Cortex of kidney (tissue), 1 donor: ENCODE measurements at places on chromosomes 7 and 10.

GRCh38 chr10:74988054-74988775 lies 123.2 kb upstream of the SAMD8 start:
- no peak for DNase-seq

DNA sequence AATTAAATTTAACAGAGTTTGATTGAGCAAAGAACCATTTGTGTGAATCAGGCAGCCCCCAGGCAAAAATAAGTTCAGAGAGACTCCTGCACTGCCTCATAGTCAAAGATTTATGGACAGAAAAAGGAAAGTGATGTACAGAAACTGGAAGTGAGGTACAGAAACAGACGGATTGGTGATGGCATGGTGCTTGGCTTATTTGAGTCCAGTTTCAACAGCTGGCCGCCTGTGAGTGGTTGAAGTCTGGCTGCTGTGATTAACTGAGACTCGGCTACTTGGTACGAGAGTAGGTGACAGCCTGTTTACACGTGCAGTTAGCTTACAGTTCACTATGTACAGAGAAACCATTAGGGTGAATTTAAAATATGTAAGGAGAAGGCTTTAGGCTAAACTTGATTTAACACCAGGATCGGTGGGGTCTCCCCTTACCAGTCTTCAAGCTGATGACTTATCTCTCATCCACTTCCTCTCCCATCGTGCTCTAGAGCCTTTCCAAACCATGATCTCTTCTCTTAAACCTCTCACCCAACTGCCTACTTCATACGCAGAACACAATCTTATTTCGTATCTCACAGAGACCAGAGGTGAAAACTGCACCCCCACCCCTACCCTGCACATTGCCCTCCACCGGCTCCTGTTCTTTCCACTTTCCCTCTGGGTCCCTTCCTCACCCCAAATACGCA lies 5.0 kb upstream of the MSMB start:
- DNase-seq: no peak

- DNase-seq: no peak
Observed at GRCh38 chr10:44512431-44513022, 127.6 kb upstream of the CXCL12 start.

- no peak for DNase-seq
Observed at GRCh38 chr10:119215371-119215770, 8.0 kb downstream of the GRK5 start.

- no peak for DNase-seq
Observed at GRCh38 chr10:69636273-69636575, 6.2 kb downstream of the FAM241B start.

DNA sequence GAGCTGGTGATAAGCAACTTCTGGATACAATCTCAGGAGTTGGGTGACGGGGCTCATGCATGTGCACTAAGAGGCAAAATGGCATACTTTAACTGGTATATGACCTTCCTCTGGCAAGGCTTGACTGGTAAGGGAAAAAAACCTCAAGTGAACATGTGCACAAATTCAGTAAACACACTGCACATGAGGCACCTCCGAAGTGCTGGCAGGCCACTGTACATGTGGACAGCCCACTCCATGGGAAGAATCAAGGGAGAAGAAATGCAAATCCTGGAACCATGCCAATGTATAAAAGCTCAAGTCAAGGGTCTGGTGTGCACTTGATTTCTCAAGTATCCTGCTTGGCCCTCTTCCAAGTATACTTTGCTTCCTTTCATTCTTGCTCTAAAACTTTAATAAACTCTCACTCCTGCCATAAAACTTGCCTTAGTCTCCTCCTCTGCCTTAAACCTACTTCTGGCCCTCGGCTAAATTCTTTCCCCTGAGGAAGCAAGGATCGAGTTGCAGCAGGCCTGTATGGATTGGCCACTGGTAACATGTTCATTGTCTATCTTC lies 167.2 kb downstream of the RAMP3 start:
- DNase-seq: no peak

DNA sequence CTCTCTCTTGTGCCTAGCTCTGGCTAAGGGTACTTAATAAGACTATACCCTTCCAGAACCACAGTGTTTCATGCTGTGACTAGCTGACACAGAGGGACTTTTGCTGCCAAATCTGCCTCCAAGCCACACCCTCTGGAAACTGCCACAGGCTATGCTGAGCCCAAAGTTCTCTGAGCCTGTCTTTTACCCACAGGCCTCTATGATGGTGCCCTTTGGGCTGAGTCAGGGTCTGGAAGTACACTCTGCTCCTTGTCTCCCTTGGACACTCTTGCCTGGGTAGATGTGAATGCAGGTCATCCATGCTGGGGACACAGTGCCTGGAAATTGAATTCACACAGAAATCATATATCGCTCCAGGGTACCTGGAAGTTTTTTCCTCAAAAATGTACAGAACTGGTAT lies 22.6 kb downstream of the DYDC1 start:
- no peak for DNase-seq

DNA sequence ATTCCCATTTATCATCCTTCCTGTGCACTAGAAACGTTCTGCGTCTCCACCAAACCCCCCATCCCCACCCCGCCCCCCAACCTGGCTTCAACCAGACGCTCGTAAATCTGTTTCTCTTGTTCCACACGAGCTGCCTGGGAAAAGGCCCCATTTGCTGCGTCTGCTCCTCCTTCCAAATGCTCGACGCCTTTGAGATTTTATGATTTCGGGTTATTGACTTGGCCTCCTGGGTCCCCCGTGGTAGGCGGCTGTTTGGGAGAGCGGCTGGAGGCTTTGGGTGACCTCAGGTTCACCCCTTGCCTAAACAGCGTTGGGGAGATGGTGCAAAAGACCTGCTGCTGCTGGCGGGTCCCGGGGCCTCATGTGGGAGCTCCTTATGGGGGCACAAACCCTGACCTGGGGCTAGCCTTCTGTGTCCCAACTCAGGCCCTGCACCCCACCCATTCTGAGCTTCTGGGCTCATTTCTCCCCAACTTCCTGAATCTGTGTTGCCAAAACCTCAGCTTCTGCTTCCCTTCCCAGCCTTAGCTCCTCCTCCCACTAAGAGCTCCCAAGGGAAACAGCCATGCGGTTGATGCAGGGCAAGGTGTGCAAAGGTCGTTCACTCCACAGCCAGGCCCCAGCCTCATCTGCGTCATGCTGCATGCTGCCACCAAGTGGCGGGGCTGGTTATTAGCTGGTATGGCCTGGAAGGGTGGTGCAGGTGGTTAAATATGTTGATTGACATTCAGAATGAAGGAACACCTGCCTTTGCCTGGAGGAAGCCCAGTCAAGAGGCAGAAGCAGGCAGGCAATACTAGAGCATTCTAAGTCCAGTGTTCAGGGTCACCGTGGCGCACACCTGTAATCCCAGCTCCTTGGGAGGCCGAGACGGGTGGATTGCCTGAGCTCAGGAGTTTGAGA lies 49.1 kb upstream of the ELN start:
- DNase-seq: no peak

- no peak for DNase-seq
Observed at GRCh38 chr10:77029777-77030717, 607.6 kb downstream of the KCNMA1 start.

DNA sequence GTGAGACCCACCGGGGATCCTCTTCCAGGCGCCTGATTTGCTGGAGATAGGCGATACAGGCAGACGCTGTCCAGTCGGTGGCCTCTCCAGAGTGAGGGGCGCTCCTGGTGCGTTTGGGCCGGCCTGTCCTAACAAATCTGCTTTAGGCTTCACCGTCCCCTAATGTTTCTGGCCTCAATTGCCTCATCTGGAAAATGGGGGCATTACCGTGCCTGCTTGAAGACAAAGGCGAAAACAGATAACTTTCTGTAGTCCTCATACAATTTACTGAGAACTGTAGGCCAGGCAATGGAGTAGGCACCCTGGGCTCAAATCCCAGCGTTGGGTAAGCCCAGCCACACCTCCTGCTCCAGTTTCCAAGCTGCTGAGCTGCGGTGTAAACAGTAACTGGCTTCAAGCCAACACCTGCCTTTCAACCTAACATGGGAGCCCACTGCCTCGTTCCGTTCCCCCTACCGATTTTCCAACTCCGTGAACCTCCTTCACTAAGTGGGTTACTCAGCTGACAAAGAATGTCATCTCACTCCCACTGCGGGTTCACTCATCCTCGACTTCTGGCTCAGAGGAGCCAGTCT lies 589 bp upstream of the ZFAND4 start:
- no peak for DNase-seq

GRCh38 chr10:132676193-132676891 lies 109.6 kb downstream of the NKX6-2 start:
- no peak for DNase-seq

DNA sequence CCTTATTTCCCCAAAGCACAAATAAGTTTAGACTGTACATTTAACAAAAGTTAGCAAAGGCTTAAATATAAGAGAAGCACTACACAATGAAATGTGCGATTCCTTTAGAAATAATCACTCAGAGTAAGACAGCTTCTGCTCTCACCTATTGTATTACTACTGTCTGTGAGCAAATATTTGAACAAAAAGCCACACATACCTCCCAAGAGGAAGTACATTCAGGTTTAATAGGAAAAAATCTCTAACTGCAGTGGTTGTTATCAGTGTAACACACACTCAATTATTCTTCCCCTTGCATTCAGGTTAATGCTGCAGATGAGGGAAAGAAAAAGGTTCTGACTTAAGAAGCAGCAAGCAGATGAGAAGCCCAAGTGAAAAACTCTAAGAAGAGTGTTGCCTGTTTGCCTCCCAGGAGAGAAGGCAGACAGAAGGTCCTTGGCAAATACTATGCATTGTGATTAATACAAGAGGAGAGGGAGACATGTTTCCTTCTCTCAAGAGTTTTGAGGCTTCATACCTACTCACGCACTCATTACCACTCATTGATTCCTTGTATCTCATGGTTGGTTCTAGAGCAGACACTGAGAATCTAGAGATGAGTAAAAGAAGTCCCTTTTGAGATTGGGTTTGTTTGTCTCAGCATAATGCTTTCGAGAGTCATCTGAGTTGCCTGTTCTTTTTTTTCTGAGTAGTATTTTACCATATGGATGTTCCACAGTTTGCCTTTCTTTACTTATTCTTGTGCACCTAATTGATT lies 13.6 kb downstream of the GIMAP4 start:
- no peak for DNase-seq

- no peak for DNase-seq
Observed at GRCh38 chr10:128254476-128254875, 128.3 kb upstream of the MKI67 start.

DNA sequence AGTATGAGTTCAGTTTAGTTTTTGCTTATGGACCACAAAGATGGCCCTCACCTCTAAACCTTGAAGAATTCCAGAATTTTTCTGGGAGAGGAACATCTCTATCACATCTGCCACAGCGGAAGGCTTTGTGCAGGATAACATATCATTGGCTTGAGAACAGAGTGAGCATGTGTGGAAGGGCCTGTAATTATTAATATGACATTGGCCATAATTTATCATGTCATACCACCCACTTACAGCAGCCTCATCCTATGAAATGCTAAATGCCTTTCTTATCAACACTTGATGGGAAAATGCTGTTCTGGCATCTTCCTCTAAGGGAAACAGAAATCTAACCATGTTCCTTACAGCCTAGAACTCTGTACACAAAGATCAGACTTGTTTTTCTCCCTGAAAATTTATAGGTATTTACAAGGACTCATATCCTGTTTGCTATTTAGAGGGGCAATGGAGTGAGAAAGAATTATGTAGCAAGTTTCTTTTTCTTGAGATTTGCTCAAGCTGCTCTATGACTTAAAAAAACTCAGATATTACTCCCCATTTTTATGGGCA lies 817.3 kb downstream of the LRMDA start:
- no peak for DNase-seq

DNA sequence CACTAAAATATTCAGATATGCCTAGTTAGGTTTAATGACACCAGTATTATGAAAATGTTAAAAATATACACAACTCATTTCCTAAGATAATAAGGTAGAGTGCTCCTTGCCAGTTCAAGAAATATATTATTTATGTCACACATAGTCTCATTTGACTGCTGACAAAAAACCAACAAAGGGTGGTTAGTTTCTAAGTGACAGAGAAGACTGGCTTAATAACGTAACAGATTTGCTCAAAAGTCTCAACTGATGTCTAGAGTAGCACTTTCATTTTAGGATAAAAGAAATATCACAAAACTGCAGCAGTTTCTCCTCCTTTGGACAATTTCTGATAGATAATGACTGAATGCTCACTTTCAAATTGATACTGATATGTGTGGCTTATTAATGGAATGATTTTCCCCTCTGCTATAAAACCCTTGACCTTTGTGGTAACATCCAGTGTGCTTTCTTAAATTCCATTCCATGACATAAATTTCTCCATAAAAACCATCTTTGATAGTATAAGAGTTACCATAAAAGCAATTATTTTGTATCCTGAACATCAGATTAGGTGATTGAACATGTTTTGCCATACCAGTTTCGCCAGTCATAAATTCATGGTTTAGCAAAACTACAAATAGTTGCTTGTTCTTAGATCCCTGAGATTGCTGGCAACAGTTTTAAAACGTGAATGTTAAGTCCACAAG lies 94.2 kb downstream of the NRBF2 start:
- no peak for DNase-seq

- DNase-seq: no peak
Observed at GRCh38 chr10:102523250-102524029, 19.7 kb downstream of the SUFU start.

DNA sequence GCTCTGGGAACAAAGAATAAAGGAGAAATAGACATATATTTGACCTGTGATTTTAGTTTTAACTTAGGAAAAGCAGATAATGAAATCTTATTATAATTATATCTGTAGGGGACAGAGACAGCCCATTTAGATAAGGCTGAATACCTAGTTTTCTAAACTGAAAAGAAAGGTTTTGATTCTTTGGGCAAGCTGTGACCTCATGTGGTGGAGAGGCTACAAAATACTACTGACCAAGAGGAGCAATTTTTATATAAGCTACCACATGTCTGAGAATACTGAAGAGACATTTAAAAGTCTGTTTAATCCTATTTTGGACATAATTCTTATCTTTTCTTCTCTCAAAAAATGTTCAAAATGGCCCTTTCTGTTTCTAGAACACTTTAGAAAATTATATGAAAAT lies 271.0 kb downstream of the MTERF1 start:
- DNase-seq: no peak

- no peak for DNase-seq
Observed at GRCh38 chr10:44056206-44056605, 328.7 kb downstream of the CXCL12 start.

GRCh38 chr10:47044741-47045140 lies 133.5 kb downstream of the PTPN20 start:
- no peak for DNase-seq

DNA sequence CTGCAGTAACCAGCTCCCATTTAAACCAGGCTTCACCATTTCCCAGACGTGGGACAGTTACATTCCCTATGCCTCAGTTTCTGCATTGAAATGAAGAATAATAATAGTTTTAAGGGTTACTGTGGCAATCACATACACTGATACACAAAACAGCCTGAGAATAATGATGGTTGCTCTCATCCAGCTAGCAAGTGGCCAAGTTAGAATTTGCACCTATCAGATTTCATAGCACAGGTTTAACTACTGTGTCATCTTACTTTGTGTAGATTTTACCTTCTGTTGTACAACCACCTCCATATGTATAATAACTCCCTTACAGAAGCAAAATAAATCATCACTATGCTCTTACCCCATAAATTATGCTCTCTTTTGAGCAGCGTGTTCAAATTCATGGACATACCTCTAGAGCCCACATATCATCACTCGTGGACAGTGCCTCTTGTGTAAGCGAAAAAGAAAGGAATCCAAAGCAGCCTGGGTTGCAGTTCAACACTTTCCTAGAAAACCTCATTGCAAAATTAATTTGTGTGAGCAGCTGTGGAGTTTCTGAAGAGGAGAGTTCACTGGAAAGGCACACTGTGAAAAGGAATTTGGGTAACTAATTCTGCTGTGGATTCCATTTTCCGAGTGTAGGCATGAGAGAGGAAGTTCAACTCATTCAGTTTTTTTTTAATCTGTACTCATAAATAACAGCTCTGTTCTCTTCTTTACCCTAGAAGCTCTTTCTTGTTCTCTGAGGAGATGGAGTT lies 492.5 kb downstream of the ARL4A start:
- DNase-seq: no peak
